ENCODE measurements at places on chromosomes 1 and 21.

DNA sequence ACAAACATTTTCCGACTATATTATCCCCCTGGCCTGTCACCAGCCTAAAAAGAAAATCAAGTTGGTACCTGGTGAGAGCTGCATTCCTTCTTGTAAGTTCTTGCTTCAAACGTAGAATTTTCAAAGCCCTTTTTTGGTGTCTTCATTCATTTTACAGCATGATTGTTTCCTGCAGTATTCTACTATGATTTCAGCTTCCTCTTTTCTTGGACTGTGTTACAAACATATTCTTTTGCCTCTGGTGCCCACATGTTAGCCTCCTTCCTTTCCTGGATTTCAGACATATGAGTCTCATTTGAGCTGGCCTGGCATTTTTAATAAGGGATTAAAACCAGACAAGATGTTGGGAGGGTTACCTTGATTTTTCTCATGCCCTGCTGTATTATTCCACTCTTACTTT lies 142.5 kb downstream of the PIGK start:
- no peak for DNase-seq

- DNase-seq, result no peak
These were observed 83.6 kb upstream of the VAV3 start for GRCh38 chr1:108048301-108049177.

DNA sequence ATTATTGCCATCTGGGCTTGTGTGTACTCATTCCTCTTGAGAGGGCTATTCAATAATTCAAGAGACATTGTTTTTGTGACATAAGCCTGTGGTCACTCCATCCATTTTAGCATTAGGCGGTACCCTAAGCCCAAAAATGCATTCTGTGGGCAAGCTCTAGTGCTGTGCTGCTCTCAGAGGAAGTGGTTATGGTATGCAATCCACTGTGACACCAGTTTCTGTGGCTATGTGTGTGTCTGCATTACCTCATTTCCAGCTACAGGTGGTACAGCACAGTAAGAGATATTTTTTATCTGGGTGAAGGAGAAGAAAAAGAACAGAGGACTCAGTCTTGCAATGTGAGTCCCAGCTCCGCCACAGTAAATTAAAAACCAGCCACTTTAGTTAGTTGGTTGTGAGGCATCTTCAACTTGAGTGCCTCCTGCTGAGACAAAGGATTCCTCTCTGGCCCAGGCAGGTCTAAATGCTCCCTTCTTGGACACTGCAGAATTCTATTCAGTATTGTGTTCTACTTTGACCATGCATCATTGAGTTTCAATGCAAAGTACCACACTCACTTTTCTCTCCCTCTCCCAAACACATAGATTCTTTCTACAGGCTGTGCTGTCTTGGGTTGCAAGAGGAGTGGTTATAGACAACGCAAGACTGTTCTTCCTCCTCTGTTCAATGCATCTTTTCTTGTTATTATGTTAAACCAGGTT lies 777.8 kb upstream of the BRINP3 start:
- DNase-seq, result no peak

- peak; percentile 5 for DNase-seq
These were observed at the start of gene TRIM67 for GRCh38 chr1:231161667-231162296. Gene TRIM67 (plus strand): TSS chr1:231162058. CDS start chr1:231162970, 912 bp downstream.

- DNase-seq, result no peak
These were observed 19.7 kb upstream of the TIAM1 start for GRCh38 chr21:31363720-31364119.

GRCh38 chr21:44780767-44781459 lies 20.7 kb downstream of the UBE2G2 start:
- DNase-seq, result no peak

GRCh38 chr1:198726455-198726854 lies 87.6 kb downstream of the PTPRC start:
- DNase-seq, result no peak

- DNase-seq, result no peak
These were observed 15.5 kb downstream of the MX1 start for GRCh38 chr21:41441546-41441945.

- DNase-seq, result no peak
These were observed 948 bp downstream of the PRUNE1 start for GRCh38 chr1:151009206-151009587.

- no peak for DNase-seq
These were observed 22.6 kb upstream of the RAP1GAP start for GRCh38 chr1:21691739-21692138.

- peak; percentile 22 for DNase-seq
These were observed at the start of gene SFN for GRCh38 chr1:26862781-26863684. Gene SFN (plus strand): TSS chr1:26863149. CDS start chr1:26863213, 64 bp downstream.

GRCh38 chr1:146021050-146021445 lies 487 bp downstream of the HJV start:
- no peak for DNase-seq

DNA sequence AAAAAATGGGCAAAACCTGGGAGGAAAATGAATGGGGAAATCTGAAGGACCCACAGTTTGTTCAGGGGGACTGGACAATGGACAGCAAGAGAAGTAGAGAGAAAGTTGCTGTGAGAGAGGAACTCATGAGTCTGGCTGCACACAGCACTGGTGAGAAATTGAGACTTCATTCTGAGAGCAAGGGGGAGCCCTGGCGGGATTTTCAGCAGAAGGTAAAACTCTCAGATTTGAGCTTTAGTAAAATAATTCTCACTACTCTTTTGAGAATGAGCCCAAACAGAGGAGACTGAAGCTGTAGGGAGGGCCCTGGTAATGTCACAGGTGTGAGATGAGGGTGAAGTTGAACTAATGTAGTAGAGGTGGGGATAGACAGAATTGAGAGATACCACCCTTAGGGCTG lies 438.6 kb downstream of the OMA1 start:
- no peak for DNase-seq

GRCh38 chr1:45348020-45348419 lies 7.8 kb upstream of the MUTYH start:
- no peak for DNase-seq

DNA sequence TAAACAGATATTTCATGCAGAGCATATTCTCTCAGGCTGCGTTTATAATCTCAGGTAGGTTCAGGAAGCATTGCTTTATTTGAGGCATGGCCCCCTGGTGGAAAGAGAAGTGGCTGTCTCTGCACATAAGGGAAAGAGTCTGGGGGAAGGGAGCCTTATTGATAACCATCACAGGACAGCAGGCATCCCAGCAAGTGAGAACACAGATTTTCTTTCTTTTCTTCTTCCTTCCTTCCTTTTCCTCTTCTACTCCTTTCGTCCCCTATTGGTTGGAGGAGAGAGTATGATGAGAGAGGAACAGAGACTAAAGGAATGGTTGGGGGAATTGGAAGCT lies 21.9 kb downstream of the TSNAX start:
- DNase-seq, result no peak

DNA sequence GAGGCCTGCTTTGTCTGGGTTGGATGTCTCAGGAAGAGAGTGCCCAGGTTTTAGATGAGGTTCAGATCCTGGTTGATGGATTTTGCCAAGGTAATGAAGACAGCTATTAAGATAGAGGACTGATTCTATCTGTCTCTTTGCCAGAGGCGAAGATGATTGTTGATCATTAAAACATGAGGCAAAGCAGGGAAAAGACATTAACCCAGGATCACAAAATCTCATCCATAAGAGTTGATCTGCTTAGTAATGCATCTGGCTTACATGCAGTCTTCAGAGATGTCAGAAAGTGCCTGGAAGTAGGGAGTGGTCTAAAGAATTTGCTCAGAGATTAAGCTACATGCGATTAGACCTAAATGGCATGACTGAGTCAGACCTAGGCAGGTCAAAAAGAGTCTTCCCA lies 229.6 kb upstream of the PLD5 start:
- no peak for DNase-seq

DNA sequence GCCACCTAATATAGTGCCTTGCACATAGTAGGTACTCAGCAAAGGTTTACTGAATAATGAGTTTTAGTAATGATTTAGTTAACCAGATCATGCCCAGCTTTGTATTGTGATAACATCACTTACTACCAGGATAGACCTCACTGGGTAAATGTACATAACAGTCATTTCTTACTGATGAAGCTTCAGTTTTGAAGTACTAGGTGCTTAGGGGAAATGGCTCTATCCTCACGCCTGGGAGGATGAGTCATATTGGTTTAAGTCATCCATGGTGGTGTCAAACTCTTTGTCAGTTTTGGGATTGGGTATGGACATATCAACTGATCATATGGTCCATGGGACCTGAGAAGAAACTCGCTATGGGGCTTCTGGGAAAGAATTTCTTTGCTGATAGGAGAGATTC lies 90.6 kb upstream of the USP24 start:
- no peak for DNase-seq

GRCh38 chr1:150890033-150890416 lies 3.1 kb downstream of the CTXND2 start:
- DNase-seq, result no peak

- no peak for DNase-seq
These were observed 124.9 kb upstream of the IFFO2 start for GRCh38 chr1:19081218-19081893.

- no peak for DNase-seq
These were observed 1.7 kb downstream of the ANP32E start for GRCh38 chr1:150234309-150234565.

- no peak for DNase-seq
These were observed 55.8 kb upstream of the SGIP1 start for GRCh38 chr1:66478116-66478515.

DNA sequence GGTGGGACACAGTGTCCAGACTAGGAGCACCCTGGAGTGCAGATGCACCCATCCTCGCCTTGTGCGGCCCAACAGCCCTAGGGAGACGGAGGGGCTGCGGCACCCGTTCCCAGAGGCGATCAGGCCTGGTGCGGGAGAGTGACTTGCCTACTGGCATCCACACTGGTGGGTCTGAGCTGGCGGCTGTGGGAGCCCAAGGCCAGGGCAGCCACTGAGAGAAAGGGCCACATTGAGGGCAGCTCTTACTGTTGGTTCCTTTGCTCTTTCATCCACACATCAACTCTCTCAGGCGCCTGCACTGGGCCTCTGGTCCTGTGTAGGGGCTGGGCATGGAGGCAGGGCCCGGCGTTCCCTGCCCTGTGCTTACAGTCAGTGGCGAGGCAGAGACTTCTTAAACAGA lies 8.6 kb downstream of the PODN start:
- no peak for DNase-seq

DNA sequence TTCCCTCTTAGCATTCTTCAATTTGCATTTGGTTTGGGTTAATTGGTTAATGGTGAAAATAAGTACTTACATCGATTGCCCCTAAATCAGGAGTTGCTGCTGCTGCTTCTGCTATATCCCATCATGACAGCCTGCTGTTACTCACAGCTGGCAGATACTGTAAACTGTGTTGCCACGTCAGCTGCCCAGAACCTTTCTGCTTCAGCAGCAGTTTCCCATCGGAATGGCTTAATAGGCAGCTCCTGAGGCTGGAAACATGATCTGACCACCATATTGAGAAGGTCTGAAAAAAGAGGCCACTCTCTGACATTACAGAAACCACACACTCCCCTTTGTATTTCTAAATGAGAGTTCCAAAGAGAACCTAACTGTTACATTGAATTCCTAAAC lies 14.3 kb upstream of the SEC16B start:
- DNase-seq, result peak; percentile 2

- DNase-seq, result no peak
These were observed 245.0 kb upstream of the OLFM3 start for GRCh38 chr1:102241431-102242338.

DNA sequence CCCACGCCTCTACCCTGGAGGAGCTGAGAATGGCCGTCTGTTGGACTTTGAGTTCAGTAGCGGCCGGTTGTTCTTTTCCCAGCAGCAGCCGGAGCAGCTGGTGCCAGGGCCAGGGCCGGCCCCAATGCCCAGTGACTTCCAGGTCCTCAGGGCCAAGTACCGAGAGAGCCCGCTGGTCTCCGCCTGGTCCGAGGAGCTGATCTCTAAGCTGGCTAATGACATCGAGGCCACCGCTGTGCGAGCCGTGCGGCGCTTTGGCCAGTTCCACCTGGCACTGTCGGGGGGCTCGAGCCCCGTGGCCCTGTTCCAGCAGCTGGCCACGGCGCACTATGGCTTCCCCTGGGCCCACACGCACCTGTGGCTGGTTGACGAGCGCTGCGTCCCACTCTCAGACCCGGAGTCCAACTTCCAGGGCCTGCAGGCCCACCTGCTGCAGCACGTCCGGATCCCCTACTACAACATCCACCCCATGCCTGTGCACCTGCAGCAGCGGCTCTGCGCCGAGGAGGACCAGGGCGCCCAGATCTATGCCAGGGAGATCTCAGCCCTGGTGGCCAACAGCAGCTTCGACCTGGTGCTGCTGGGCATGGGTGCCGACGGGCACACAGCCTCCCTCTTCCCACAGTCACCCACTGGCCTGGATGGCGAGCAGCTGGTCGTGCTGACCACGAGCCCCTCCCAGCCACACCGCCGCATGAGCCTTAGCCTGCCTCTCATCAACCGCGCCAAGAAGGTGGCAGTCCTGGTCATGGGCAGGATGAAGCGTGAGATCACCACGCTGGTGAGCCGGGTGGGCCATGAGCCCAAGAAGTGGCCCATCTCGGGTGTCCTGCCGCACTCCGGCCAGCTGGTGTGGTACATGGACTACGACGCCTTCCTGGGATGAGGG lies 28.5 kb upstream of the SPSB1 start:
- no peak for DNase-seq

- no peak for DNase-seq
These were observed 22.0 kb downstream of the LDLRAD2 start for GRCh38 chr1:21834094-21834493.

DNA sequence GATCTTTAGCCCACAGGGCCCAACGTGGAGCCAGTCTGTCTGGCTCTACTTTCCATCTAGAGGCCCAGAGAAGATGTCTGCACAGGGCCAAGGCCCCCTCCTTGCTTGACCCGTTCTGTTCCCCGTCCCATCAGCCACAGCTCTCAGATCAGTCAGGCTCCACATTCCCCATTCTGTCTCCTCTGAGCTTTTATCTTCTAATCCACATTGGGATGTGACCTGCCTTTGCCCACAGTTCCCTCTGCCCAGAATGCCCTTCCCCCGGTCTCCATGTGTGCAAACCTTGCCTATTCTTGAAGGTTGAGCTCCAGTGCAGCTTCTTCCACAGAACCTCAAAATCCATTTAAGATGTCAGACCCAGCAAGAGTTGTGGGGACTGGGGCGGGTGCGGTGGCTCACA lies 53.3 kb upstream of the WASF2 start:
- DNase-seq, result no peak

GRCh38 chr1:55257958-55258357 lies 42.8 kb upstream of the USP24 start:
- no peak for DNase-seq

DNA sequence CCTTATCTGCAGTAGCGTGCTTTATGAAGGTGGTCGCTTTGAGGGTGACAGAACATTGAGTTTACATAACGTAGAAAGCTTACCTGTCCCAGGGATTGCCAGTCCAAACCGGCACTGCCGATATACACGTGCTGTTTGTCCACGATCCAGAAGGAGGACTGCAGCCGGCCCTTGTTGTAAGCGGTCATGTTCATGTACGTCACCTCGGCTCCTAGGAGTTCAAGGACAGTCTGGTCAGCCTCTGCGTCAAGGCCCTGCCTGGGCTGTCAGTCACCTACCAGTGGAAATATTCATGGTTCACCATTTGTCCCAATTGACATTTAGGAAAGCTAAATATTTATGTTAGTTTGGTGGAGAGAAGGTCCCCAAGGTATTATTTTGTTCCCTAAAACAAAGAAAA lies 221.0 kb upstream of the MAP1LC3C start:
- no peak for DNase-seq

GRCh38 chr1:66563941-66564630 lies 30.1 kb downstream of the SGIP1 start:
- no peak for DNase-seq

GRCh38 chr1:7535016-7535415 lies 236.1 kb upstream of the VAMP3 start:
- no peak for DNase-seq

GRCh38 chr1:164982545-164982944 lies 374.0 kb downstream of the LMX1A start:
- no peak for DNase-seq

All from thyroid gland (tissue), 4 donors.